ENCODE measurements at places on chromosomes 6 and 20. TPM values are rescaled to one million over a fixed set of nuclear protein-coding genes. Genes with fewer than 3 reads are reported as not detected.

NCOA3 gene
- 22.8 TPM for total RNA-seq

GGTLC1 gene
- total RNA-seq = not detected

KIF25 gene
- total RNA-seq = 0.41 TPM

CPNE5 gene
- 6.1 TPM for total RNA-seq

DAAM2 gene
- 27.8 TPM for total RNA-seq

ZBTB46 gene
- total RNA-seq = 5.7 TPM

GNAS-AS1 gene
- 0.54 TPM for total RNA-seq

ELOVL2 gene
- total RNA-seq = not detected

Measured in mucosa of descending colon (tissue), 3 donors.